ENCODE measurements at places on chromosomes 16 and 17.

DNA sequence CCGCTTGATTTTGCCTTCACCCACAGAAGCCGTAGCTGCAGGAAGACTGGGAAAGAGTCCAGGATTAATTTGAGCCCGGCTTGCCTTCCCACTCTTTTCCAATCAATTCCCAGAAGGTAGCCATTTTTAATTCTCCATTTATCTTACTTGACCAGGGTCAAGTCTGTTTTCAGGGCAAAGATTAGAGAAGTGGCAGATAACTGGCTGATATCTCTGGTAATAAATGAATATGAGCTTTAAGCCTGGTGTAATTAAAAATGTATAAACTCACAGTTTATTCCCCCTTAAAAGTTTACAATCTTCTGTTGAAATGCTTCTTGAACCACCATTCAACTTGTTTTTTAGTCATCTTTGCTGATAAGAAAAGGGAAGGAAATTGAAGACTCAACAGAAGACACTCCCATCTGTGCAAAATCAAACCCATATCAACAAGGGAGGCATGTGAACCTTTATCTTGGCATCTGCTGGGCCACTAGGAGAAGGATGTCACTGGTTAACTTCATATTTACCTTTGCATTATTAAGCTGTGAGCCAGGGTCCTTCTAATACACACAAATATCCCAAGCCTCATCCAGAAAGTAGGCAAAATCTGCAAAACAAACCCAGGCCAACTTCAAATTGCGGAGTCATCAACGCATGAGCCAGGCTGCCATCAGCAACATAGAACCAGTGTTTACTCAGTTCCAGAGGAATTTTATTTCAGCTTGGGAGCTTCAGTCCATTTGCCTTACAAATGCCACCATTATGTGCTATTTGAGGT lies 314.6 kb upstream of the MAF start:
- DNase-seq: no peak

GRCh38 chr16:22751685-22752084 lies 62.3 kb upstream of the HS3ST2 start:
- no peak for DNase-seq

- DNase-seq: peak; percentile 84
These were observed 5.4 kb downstream of the MYO1C start for GRCh38 chr17:1486802-1487695.

- no peak for DNase-seq
These were observed 289.1 kb downstream of the CA10 start for GRCh38 chr17:51869387-51869786.

GRCh38 chr16:69111216-69111875 lies 5.9 kb downstream of the HAS3 start:
- DNase-seq: no peak

GRCh38 chr16:75922250-75922649 lies 196.0 kb upstream of the CPHXL start:
- DNase-seq: no peak

- no peak for DNase-seq
These were observed 90.8 kb upstream of the PMFBP1 start for GRCh38 chr16:72262711-72263110.

DNA sequence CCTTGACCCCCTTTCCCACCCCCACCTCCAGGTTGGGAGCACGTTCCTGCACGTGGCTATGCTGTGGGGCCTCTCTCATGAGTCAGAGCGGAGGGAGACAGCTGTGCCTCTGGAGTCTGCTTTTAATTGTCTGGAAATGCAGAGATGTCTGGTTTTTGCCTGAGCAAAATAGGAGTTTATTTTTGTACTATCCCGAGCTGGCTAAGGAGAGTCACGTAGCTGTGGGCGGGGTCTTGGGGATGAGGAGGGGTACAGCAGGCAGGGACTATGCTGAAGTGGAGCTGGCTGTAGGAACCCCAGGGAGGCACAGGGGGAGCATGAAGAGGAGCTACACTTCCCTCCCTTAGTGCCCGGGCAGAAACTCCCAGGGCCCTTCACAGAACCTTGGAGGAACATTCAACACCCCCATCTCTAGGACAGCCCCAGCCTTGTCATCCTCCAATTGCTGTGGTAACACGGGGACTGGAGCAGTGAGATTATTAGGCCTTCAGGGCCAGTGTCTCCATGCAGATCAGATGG lies 44.7 kb upstream of the LGALS9 start:
- DNase-seq: no peak

DNA sequence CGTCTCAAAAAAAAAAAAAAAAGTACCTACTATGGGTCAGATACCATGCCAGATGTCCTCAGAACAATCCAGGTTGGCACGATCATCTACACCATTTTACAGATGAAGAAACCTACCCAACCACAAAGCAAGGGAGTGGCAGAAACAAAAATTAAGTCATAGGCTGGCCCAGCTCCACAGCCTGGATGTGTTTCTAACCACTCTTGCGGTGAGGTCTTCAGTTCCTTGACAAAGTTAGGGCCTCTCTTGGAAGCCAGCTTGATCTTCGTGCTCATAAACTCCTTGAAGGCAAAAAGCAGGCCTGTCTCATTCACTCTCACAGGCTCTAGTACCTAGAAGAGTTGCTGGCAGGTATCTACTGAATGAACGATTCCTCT lies 6.2 kb downstream of the GGA2 start:
- no peak for DNase-seq

GRCh38 chr17:40493697-40494096 lies 7.7 kb downstream of the TNS4 start:
- DNase-seq: no peak

DNA sequence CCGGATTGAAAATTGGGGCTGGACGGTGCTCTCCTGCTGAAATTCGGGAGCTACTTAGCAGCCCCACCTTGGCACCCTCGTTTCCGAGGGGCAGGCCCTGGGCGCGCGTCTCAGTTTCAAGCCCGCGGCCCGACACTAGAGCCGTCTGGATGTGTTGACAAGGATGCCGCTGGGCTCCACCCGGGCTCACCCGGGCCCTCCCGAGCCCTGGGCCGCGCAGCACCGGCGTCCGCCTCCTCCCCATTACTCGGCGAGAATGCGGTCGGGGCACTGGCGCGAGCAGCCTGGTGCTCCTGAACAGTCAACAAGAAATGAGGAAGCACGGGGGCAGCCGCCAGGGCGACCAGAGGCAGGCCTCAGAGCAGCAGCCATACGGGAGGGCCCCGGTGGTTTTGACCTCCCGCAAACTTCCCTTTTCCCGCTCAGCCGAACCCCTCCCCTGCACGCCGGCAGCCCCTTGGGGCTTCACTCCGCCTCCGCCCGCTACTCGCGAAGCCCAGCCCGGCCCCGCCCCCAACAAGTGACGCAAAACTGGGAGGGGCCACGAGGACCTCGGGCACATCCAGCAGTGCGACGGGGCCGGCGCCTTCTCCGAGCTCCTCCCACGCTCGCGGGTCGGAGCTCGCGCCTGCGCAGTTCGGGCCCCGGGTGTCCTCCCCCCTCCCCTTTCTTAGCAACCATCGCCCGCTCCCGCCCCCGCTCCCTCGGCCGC lies 447 bp upstream of the SEC14L1 start:
- DNase-seq: peak; percentile 99

- DNase-seq: no peak
These were observed 7.8 kb downstream of the NR1D1 start for GRCh38 chr17:40092581-40092980.

DNA sequence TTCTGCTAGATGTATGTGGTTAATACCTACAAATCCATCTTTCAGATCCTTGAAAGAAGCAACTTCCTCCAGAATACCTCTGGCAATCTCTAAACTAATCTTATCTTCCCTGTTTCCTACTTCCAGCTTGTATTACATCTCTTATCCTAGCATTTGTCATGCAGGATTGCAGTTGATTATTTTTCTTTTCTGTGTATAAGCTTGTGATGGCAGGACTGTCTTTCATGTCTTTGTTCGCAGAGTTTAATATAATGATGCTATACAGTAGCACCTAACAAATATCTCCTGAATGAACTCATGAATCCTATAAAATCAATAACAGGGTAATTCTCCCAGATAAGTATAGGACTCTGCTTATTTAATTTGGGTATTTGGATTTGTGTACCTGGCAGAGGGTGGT lies 12.2 kb upstream of the UBE2G1 start:
- no peak for DNase-seq

DNA sequence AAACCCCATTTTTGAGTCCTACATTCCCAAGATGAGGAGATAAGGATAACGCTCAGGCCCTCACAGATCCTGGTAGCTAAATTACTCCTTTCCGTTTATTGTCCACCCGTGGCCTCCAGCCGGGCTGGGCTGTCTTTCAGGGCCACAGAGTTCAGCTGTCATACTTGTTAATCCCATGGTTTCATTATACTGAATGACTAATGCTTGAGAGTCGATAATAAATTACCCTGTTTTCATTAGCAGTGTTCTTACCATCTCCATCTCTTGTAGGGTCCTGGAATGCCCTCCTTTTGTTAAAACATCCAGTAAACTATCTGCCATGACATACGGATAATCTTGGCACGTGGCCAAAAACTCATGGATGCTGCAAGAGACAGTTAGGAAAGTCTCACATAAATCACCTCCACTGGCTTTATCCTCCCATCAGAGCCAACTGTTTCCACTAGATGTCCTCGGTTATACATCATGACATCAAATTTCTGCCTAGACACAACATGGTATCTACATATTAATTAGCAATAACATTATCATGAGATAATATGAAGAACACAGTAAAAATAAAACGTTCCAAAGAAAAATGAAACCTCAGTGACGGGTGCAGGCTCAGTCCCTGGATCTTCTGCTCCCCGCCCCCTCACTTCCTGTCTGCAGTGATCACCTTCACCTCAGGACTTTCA lies 45.3 kb downstream of the BRD7 start:
- no peak for DNase-seq

DNA sequence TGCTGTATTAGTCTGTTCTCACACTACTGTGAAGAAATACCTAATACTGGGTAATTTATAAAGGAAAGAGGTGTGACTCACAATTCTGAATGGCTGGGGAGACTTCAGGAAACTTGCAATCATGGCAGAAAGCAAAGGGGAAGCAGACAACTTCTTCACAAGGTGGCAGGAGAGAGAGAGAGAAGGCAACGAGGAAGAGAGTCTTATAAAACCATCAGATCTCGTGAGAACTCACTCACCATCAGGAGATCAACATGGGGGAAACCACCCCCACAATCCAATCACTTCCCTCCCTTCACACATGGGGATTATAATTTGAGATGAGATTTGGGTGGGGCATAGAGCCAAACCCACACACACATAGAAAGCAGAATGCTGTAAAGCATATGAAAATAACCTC lies 896.2 kb downstream of the CDH11 start:
- no peak for DNase-seq

- no peak for DNase-seq
These were observed 25.4 kb upstream of the ARHGAP17 start for GRCh38 chr16:25040543-25040942.

DNA sequence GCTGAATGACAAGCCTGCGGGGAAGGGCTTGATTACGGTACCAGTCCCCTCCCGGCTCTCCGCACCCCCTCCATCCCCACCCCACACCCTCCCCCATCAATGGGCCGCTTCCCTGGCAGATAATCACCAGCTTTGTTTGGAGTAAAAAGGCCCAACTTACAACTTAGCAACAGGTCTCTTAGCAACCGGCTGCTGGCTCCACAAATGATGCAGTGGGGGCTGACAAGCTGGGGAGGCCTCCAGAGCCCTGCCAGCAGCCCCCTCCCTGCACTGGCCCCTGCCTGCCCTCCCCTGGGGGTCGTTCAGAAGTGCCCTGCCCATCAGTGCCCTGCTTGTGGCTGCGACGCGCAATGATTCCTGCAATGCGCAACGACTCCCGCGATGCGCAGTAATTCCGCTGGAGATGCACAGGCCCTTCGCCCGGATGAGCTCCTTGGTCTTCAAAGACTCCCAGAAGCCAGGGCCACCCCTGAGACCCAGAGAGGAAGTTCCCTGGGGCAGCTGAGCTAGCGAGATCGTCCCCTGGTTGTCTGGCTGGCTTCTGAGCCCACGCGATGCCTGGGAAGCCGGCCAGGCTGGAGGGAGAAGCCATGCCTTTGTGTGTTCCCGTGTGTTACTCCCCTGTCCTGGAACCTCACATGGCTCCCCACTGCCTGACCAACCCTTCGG lies 23.3 kb downstream of the CPNE2 start:
- DNase-seq: no peak

GRCh38 chr17:15920758-15921239 lies 24.1 kb upstream of the ADORA2B start:
- no peak for DNase-seq

GRCh38 chr17:77410470-77410869 lies 269.7 kb downstream of the SEC14L1 start:
- no peak for DNase-seq

- DNase-seq: no peak
These were observed 65.8 kb upstream of the PLCG2 start for GRCh38 chr16:81713295-81713772.

DNA sequence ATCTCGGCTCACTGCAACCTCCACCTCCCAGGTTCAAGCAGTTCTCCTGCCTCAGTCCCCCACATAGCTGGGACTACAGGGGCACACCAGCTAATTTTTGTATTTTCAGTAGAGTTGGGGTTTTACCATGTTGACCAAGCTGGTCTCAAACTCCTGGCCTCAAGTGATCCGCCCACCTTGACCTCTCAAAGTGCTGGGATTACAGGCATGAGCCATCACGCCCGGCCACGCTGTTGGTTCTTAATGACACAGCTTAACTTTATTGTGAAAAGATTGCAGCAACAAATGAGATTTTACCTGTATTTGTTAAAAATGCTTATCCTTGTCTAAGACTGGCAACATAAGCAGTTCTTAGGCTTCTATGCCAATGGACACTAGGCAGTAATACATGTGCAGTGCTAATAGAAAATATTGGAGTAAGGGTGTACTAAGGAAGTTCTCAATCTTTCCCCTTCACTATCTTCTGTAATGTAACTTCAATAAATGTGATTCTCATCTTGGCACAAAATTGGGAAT lies 2.9 kb downstream of the UBB start:
- DNase-seq: no peak

GRCh38 chr17:48612854-48613691 lies 2.0 kb downstream of the HOXB8 start:
- DNase-seq: peak; percentile 55

DNA sequence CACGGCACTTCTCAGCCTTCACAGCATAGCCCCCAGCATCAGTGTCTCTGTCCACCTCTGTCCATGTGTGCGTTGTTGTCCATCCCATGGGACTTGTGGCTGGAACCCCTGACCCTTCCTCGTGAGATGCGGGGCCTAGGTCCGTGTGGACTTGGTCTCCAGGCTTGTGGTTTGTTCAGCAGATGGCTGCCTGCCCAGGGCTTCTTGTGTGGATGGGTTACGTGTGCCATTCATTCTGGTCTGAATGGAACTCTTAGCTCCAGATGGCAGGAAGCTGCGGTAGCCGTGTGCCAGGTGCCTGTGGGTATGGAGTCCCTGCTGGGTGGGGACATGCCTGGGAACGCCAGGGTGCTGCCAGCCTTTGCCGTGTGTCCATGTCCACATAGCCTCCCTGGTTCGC lies 31.7 kb upstream of the NUDT16L1 start:
- DNase-seq: no peak

GRCh38 chr16:3748307-3748706 lies 31.0 kb upstream of the TRAP1 start:
- DNase-seq: no peak

All from activated naive CD4-positive, alpha-beta T cell treated with Interleukin-2 at 50 U/mL for 16 hours (primary cell).